Natural killer cell (primary cell): ENCODE measurements at places on chromosomes 2 and 18.

- H3K27me3 ChIP-seq = no peaks in the 10 kb centered on the region
- H3K36me3 ChIP-seq = no peaks in the 10 kb centered on the region
- no peaks in the 10 kb centered on the region for H3K4me1 ChIP-seq
- DNase-seq = peak; percentile 41
These were observed 141.1 kb downstream of the KLHL29 start for GRCh38 chr2:23526114-23526513.

DNA sequence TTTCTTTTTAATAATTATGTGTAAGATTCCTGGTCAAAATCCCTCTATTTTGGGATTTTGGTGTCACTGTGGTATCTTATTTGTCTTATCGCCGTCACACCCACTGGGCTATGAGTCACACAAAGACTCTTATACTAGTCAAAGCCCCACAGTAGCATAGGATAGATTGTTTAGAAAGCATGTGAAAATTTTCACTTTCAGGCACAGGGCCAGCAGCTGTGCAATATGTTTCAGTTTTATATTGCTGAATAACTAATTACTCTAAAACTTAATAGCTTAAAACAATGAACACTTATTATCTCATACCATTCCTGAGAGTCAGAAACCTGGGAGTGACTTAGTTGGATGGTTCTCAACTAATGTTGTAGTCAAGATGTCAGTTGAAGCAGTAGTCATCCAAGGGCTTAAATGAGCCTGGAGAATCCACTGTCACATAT is 24.0 kb downstream of the CFAP210 start:
- H3K36me3 ChIP-seq = no peaks in the 10 kb centered on the region
- DNase-seq = no peak
- no peaks in the 10 kb centered on the region for H3K4me1 ChIP-seq

- no peaks in the 10 kb centered on the region for H3K4me1 ChIP-seq
- peaks cover 8% of the 10 kb centered on the region for H3K27me3 ChIP-seq
- H3K36me3 ChIP-seq = no peaks in the 10 kb centered on the region
- no peak overlapping the region for H3K4me3 ChIP-seq
- no peak overlapping the region for H3K27ac ChIP-seq
These were observed 2.5 kb downstream of the KCNF1 start for GRCh38 chr2:10914272-10914693.

DNA sequence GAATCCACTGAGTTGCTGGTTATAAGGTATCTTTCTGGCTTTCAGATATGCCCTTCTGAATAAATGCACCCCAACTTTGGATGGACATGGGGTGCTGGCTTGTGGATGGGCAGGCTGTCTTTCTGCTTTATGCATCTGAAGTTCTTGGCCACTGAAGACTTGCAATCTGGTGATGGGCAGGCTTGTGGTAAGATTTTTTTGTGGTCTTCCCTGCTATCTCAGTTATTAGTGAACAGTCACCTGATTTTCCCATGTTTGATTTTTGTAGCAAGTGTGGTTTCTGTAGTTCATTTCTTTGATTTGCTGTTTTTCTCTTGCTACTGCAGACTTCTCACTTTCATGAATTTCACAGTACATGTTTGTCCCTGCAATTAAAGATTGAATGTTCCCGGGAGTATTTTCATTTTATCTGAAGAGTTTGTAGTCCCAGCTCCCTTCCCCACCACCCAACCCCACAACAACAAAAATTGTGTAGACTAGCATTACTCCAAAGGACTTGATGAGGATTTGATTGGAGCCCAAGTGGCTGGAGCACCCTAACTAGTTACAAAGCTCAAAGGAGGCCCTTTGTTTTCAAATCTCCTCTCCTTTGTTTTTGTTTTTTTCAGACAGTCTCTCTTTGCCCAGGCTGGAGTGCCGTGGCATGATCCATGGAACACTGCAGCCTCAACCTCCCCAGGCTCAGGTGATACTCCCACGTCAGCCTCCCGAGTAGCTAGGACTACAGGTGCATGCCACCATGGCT is 63.6 kb upstream of the MGAT5 start:
- no peaks in the 10 kb centered on the region for H3K36me3 ChIP-seq
- no peaks in the 10 kb centered on the region for H3K27me3 ChIP-seq
- no peak overlapping the region for H3K27ac ChIP-seq
- H3K4me1 ChIP-seq = peaks cover 3% of the 10 kb centered on the region
- H3K4me3 ChIP-seq = no peak overlapping the region
- DNase-seq = no peak

GRCh38 chr2:59884166-59884565 is 669.3 kb downstream of the BCL11A start:
- H3K4me3 ChIP-seq = no peak overlapping the region
- no peaks in the 10 kb centered on the region for H3K27me3 ChIP-seq
- H3K36me3 ChIP-seq = no peaks in the 10 kb centered on the region
- no peak overlapping the region for H3K27ac ChIP-seq
- no peak for DNase-seq

DNA sequence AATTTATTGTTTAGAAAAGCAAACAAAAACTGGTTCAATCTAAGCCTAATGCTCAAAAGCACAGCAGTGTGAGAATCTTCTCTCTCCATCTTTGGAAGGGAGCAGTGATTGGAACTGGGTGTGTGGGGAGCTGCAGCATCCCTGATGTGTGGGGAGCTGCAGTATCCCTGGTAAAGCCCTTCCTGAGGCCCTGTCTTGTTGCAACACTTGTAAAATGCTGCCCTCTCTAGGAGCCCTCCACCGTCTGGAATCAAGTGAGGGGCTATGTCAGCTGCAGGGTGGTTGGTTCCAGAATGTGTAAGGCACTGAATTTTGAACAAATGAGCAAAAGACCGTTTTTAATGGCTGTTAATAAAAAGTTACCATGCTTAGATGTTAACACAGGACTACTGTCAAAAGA is 147.7 kb upstream of the RAB12 start:
- no peaks in the 10 kb centered on the region for H3K27me3 ChIP-seq
- H3K36me3 ChIP-seq = no peaks in the 10 kb centered on the region
- no peak for DNase-seq
- no peak overlapping the region for H3K4me3 ChIP-seq
- no peak overlapping the region for H3K27ac ChIP-seq
- no peaks in the 10 kb centered on the region for H3K4me1 ChIP-seq

- H3K36me3 ChIP-seq = no peaks in the 10 kb centered on the region
- H3K4me1 ChIP-seq = no peaks in the 10 kb centered on the region
These were observed 1166.3 kb upstream of the ACVR2A start for GRCh38 chr2:146678516-146678915.

DNA sequence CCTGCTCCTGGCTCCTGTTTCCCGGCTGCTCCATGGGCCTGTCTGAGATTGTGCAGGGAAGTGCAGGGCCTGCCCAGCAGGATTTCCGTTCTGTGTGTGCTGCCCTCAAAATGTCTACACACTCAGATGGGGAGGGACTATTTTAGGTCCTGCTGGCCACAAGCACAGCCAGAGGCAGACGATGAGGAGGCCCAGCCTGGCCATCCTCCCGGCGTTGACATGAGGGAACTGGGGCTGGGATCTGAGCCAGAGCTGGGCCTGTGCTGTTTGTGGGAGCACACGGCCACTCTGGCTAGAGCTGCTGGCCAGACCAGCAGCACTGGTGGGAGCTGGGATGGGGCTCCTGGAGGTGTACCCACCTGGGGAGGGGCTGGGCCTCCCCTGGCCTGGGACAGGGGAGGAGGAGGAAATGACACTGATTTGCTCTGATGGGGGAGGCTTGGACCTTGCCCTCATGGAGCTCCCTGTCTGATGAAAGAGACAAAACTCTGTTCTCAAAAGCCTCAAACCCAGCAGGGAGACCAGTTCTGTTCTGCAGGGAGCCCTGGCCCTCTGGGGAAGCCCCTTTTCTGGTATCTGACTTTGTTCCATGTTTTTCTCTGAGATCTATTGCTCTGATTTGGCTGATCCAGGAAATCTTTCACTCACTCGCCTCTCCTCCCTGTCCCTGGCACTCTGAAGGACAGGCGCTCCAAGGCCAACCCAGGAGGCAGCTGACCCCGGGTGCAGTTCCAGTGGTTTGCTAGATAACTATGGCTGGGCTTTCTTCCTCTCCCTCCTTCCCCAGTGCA is 161.8 kb downstream of the DYSF start:
- H3K4me1 ChIP-seq = no peaks in the 10 kb centered on the region
- no peak overlapping the region for H3K4me3 ChIP-seq
- DNase-seq = no peak
- no peak overlapping the region for H3K27ac ChIP-seq
- peaks cover 2% of the 10 kb centered on the region for H3K36me3 ChIP-seq

GRCh38 chr18:35746826-35747339 is 165.3 kb downstream of the GALNT1 start:
- no peaks in the 10 kb centered on the region for H3K36me3 ChIP-seq
- DNase-seq = no peak
- H3K27ac ChIP-seq = no peak overlapping the region
- no peak overlapping the region for H3K4me3 ChIP-seq
- H3K4me1 ChIP-seq = peaks cover 9% of the 10 kb centered on the region
- no peaks in the 10 kb centered on the region for H3K27me3 ChIP-seq

DNA sequence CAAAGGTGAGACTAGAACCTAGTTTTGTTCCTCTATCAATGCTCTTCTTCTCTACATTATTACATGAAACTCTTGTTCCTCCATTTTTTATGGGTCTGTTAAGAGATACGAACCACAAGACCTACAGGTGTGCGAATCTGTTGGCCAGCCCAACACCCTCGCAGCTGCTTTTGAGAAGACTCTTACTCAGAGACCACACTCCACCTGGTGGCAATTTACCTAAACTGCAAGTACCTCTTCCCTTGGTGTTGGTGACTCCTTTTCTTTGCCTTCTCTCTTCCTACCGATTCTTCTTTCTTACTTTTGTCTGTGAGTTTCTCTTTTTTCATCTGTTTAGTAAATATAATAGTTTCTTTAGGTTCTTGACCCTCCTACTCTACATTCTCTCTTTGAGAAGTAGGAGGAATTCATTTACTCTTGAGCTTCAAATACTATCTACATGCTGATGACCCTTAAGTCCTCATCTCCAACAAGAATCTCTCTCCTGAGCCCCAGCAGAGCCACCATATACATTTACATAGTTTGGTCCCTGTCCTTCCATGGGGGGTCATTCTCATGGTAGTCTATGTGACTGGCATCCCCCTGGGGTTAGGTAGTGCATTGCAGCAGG is 81.8 kb upstream of the GAREM1 start:
- H3K27ac ChIP-seq = no peak overlapping the region
- H3K27me3 ChIP-seq = no peaks in the 10 kb centered on the region
- no peaks in the 10 kb centered on the region for H3K36me3 ChIP-seq
- H3K4me1 ChIP-seq = no peaks in the 10 kb centered on the region
- H3K4me3 ChIP-seq = no peak overlapping the region

GRCh38 chr2:171952748-171953147 is 30.5 kb downstream of the HAT1 start:
- no peak overlapping the region for H3K27ac ChIP-seq
- no peaks in the 10 kb centered on the region for H3K27me3 ChIP-seq
- H3K36me3 ChIP-seq = peaks cover 2% of the 10 kb centered on the region
- DNase-seq = no peak
